ENCODE measurements at places on chromosomes 16 and 17.

GRCh38 chr17:27997522-27997921 lies 45.0 kb upstream of the NLK start:
- DNase-seq: no peak

GRCh38 chr16:59368586-59368985 lies 634.5 kb upstream of the GOT2 start:
- DNase-seq: no peak

DNA sequence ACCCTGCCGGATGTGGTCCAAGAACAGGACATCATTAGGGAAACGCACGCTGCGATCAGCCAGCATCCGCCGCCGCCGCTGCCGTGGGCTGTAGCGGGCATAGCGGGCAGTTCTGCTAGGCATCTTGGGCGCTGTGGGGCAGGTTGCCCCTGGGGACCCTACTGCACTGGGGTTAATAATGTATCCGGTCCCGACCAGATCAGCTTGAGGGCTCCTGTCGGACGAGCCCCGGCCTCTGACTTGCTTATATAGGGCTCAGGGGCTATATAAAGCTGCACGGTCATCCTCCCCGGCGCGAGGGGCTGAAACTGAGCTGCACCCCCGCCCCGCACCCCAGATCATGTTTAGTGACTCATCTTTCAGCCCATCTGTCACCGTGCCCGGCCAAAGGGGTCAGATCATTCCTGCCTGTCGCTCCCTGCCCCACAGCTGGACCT lies at the start of gene PPP1R27:
Gene PPP1R27 (minus strand): TSS at position 220 of the 437 bp plus-strand sequence. CDS start 97 bp downstream, at position 123.
- no peak for DNase-seq

- no peak for DNase-seq
Observed at GRCh38 chr17:42233994-42234393, 39.7 kb upstream of the GHDC start.

DNA sequence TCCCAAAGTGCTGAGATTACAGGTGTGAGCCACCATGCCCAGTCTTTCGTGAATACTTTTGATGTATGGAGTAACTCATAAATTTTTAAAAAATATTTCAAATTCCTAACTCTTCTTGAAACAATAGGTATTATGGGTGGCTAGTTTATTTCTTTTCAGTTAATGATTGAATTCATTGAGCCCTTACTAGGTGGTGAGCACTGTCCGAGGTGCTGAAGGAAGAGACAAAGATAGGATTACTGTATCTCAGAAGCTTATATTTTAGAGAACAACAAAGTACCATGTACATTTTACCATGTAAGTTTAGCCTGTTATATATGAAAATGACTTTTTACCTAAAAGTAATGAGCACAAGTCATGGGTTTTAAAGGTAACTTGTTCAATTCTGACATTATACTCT lies 418.3 kb downstream of the NPIPA7 start:
- no peak for DNase-seq

DNA sequence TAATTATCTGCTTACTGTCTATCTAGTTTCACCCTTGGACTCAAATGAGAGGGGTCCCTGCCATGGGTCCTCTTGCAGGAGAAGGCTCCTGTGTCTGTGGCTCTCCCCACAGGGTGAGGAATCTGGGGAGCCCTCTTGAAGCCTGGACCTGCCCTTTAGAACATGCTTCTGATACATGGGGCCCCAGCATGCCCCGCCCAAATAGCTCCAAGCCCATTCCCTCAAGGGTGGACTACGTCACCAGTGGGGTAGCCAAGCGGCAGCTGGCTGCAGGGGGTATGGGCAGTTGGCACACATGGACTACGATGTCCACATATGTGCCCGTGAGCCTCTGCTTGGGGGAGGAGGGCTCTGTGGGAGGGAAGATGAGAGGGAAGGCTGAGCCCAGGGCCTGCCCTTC lies 39.3 kb downstream of the ARHGAP27 start:
- DNase-seq: no peak

DNA sequence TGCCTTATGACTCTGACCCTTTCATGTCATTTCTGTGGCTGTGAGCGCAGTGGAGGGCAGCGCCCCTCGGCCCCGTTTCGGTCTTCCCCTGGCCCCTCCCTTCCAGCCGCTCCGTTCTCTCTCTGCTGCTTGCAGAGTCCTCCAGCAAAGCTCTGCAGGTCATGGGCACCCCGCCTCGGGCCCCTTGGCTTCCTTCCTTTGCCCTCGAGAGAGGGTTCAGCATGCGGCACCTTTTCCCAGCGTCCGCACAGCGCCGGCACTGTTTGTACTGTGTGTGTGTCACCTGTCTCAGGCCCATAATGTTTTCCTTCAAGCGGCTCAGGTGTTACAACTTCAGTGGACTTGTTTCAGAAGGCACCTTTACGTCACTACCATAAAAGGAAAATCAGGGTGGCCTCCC lies 98.5 kb downstream of the RAP1GAP2 start:
- no peak for DNase-seq

DNA sequence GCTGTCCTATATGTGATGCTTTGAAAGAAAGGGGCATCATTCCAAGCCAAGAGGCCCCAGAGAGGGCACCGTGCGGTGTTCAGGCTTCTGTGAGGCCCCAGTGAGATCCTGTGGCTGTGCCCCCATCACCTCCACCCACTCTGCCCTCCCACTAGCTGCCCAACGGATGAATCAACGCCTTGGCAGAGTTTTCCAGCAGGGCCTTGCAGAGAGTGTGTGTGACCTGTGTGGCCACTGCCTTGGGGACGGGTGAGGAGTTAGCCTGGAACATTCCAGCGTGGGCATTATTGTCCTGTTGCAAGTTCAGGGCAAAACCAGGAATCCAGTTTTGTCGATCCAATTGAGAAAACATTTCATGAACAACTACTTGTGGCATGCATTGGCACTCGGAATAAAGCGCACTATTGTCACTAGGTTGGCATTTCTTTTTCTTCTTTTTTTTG lies 53.7 kb downstream of the SF3B3 start:
- DNase-seq: no peak

- DNase-seq: no peak
Observed at GRCh38 chr17:7405350-7406234, 1.7 kb upstream of the TMEM256 start.

DNA sequence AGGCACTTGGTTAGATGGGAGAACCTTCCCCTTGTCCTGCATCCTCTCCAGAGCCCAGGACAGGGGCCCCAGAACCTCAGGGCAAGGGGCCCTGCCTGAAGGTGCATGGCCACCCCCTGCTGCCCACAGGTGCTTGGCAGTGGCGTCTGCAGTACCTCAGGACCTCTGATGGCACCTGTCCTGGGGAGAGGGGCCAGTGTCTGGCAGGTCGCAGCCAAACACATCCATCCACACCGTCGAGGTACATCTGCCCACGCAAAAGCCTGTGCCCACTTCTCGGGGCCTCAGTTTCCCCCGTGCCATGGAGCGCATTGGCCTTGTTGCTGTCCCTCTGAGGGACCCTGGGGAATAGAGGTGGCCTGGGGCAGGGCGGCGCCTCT lies 9.3 kb downstream of the MAP2K3 start:
- DNase-seq: no peak

DNA sequence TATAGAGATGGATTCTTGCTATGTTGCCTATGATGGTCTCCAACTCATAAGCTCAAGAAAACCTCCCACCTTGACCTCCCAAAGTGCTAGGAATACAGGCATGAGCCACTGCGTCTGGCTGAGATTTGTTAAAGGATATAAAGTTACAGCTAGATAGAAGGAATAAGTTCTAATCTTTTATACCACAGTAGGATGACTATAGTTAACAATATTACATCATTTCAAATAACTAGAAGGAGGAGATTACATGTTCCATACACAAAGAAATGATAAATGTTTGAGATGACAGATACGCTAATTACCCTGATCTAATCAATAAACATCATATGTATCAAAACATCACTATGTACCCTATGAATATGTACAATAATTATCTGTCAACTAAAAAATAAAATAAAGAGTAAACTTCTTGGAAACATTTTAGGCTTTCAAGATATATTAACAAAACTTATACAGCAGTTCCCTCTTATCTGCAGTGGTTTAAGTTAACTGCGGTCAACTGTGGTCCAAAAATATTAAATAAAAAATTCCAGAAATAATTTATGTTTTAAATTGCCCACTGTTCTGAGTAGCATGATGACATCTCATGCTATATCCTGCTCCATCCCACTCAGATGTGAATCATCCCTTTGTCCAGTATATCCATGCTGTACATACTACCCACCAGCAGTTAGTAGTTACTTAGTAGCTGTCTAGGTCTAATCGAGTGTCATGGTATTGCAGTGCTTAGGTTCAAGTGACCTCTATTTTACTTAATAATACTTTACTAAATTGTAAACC lies 129.2 kb upstream of the NACA2 start:
- DNase-seq: no peak

DNA sequence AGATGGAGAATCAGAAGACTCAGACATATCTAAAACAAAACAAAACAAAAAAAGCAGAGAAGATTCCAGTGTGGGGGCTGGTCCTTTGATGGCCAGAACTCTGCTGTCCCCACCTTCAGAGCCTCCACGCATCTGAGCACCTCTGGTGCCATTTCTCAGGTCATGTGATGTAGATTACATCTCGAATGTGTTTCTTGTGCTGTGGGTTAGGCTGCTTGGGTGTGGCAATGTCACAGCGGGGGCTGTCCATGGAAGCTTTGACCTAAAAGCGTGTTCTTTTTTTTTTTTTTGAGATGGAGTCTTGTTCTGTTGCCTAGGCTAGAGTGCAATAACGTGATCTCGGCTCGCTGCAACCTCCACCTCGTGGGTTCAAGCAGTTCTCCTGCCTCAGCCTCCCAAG lies 51.2 kb downstream of the PLD6 start:
- no peak for DNase-seq

DNA sequence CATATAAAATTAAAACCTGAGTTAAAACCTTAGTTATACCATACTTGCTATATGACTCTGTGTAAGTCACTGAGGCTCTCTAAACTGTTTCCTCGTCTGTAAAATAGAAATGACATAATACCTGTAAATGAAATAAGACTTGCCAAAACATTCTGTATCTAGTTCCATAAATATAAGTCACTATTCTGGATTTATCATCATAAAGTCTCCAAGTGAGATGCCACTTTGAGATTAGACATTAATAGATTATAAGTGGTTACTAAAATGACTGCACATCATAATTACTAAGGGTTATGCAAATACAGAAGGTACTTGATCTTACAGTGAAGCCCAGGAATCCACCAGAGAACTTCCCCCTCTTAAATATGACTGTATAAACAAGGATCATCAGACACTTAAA lies 12.0 kb upstream of the BRIP1 start:
- DNase-seq: no peak

GRCh38 chr17:49397586-49397985 lies 17.1 kb downstream of the PHB1 start:
- DNase-seq: no peak

DNA sequence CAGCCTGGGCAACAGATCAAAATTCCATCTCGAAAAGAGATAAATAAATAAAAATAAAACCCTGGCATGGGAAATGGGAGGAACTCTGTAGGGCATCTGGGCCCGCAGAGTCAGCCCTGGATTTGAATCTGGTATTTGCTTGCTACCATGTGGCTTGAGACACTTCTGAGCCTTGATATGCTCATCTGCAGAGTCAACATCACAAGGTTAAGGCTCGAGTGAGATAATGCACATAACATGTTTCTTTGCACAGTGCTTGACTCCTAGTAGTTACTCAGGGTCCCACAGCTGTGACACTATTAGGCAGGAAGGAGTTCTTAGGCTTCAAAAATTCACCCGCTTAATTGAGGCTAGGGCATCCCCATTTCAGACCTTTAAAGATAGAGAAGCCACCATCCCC lies 21.3 kb downstream of the CDK5RAP3 start:
- DNase-seq: no peak

DNA sequence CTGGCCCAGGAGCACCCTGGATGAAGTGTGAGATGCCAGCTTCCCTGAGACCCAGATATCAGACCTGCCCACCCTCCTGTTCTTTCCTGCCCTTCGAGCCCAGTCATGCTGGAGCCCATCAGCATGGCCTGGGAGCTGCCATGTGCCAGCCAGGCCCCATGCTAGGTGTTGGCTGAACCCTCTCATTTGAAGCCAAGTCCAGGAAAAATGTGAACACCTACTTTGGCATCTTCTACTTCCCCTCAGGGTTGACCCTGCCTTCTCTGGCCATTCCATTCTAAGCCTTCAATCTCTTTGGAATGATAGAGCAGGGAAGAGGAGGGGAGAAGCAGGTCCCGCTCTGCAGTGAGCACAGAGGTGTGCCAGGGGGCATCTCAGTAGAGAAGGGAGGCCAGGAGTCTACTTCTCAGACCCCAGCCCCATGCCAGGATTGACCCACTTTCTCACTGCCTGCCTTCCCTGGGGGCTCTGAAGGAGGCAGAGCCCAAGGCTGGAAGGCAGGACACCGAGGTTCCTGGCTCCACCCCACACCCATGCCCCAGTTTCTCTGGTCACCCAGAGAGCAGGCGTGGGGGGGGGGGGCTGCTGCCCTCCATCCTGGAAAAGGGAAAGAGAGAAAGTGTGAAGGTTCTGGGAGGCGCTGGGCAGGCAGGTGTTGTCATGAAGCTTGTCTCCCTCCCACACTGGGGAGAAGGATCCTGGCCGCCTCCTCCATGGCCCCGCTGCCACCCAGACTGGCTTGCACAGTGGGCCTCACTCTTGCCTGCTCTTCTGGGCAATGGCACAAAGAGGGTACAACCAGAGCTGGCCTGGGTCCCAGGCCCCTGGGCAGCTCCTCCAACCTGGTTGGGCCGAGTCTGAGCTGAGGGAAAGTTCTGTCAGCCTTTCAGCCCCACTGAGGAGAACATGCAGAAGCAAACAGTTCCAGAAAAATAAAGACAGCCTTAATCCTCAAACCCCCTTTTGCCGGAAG lies 9.3 kb downstream of the HDAC5 start:
- no peak for DNase-seq

- no peak for DNase-seq
Observed at GRCh38 chr16:2366660-2367309, 26.3 kb upstream of the ABCA3 start.

DNA sequence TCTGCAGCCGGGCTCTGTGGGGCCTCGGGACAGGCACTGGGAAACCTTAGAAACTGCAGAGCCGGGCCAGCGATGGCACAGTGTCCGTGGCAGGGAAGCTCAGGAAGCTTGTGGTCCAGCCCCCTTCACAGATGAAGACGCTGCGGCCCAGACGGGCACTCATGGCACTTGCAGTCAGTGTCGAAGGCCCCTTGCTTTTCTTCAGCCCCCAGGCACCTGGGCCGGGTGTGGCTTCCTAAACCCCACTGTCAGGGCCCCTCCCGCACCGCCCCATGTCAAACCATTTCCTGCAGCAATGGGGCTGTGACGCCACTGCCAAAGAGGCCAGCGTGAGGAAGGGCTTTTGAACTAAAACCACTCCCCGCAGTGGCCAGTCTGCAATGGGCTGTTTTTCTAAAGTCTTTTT lies 164.0 kb downstream of the LAT start:
- DNase-seq: peak; percentile 23

DNA sequence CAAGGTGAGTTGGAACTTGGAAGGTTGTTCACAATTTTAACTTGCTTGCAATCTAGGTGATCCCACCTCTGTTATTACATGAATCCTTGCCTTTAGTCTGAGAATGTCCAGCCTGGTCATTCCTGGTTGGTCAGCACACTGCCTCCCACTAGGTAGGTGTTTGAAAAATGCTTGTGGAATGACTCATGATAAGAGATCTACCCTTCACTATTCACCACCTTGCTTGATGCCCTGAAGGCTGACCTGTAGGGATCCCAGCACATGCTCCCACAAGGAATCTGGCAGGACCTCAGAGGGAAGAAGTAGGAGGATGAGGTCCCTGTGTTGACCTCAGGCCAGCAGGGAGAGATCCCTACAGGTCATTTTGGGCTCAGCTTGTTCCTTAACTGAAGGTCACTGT lies 30.2 kb upstream of the ABCA3 start:
- DNase-seq: no peak

GRCh38 chr17:13025687-13026086 lies 7.9 kb upstream of the ELAC2 start:
- no peak for DNase-seq

All from activated T-helper 9 cell treated with anti-CD3 and anti-CD28 coated beads, Interleukin-2, amount 50 U/mL, for 16 hours (primary cell).